ENCODE measurements at places on chromosomes 12 and 14.

DNA sequence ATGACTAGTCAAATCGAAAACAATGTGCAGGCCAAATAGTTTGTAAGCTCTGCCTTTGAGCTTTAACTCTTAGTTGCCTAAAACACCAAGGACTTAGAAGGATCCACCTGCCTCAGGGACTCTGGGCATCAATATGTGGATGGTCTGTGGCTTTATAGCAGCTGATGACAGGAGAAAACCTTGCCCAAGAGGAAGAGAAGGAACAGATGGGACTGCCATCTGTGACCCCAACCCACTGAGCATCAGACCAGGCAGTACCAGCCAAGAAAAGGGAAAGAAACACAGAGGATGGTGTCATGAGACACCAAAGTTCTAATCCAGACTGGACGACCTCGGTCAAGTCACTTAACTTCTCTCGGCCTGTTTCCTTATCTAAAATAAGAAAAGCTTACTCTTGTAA, 12.7 kb downstream of the TGFB3 start:
- DNase-seq: no peak

- DNase-seq: no peak
Observed at GRCh38 chr12:103012884-103013283, 55.4 kb downstream of the ASCL1 start.

- DNase-seq: no peak
Observed at GRCh38 chr12:120579179-120579578, 2.0 kb downstream of the POP5 start.

DNA sequence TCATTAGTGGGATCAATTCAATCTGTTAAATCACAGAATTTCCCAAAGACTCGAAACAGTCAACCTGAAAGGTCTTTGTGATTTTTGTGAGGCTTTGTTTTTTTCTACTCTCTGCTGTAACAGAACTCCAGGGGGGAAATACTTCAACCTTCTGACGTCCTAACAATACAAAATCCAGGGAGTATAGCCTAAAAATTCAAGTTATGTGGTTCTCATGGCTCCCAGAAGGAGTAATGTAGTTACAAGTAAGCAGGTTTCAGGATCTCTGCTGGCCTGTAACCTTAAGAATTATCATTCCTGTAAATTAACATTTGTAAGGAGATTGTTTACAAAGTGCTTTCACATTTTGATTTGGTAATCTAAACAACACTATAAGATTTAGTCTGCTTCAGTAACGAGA, 39.9 kb downstream of the VEZT start:
- no peak for DNase-seq

- DNase-seq: no peak
Observed at GRCh38 chr12:76042147-76042546, 10.6 kb upstream of the PHLDA1 start.

DNA sequence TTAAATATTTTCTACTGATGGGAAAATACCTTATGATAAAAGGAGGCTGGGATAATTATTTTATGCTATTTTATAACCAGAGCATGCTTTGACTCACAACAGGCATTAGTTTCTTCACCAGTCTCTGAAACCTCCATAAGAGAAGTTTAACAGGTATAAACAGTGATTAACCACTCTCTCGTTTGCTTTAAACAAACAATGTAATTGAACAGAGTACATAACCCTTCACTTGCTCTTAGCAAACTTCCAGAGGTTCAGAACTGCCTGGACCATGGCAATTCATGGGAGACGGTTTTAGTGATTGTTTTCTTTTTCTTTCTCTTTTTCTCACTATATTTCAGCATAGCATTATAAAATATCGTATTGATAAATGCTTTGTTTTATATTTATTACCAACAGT, 35.3 kb downstream of the CFAP251 start:
- DNase-seq: no peak

DNA sequence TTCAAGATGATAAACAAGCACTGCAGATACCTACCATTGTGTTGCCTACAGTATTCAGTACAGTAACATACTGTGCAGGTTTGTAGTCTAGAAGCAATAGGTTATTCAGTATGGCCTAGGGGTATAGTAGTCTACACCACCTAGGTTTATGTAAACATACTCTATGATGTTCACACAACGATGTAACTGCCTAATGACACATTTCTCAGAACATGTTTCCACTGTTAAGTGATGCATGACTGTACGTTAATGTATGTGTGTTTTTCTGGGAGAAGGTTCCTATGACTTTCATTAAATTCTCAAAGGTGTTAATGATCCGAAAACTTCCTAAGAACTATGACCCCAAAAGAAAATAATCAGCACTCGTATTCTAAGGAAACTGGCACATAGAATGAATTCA, 20.9 kb upstream of the CALM1 start:
- DNase-seq: no peak

GRCh38 chr12:12585115-12585863, 22.6 kb upstream of the DUSP16 start:
- no peak for DNase-seq

- no peak for DNase-seq
Observed at GRCh38 chr12:84910549-84911241, 1.9 kb downstream of the SLC6A15 start.

DNA sequence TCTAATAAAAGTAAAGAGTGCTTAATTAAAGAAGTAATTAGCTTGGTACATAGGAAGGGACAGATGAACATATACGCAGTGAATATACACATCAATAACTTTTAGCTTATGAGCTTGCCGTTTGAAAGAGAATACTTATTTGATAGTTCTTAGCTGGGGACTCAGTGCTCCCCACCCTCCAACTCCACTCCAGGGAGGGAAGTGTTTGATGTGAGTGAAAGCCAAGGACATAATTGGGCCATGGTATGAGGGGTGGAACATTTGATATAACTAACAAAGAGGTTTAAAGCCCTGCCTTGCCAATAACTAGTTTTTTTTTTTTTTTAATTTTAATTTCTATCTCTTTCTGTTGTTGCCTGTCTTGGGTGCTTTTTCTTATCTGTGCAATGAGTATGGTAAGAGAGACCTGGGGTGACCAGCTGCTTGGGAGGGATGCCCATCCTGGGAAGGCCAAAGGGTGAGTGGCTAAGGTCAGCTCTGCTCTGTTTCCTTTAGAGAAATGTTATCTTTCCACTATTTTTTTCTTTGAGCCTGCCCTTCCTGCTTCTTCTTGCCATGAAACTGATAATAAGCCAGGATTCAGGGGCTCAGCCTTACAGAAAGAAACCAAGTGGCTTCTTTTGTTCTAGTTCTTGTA, 132.8 kb upstream of the CPSF6 start:
- DNase-seq: no peak

DNA sequence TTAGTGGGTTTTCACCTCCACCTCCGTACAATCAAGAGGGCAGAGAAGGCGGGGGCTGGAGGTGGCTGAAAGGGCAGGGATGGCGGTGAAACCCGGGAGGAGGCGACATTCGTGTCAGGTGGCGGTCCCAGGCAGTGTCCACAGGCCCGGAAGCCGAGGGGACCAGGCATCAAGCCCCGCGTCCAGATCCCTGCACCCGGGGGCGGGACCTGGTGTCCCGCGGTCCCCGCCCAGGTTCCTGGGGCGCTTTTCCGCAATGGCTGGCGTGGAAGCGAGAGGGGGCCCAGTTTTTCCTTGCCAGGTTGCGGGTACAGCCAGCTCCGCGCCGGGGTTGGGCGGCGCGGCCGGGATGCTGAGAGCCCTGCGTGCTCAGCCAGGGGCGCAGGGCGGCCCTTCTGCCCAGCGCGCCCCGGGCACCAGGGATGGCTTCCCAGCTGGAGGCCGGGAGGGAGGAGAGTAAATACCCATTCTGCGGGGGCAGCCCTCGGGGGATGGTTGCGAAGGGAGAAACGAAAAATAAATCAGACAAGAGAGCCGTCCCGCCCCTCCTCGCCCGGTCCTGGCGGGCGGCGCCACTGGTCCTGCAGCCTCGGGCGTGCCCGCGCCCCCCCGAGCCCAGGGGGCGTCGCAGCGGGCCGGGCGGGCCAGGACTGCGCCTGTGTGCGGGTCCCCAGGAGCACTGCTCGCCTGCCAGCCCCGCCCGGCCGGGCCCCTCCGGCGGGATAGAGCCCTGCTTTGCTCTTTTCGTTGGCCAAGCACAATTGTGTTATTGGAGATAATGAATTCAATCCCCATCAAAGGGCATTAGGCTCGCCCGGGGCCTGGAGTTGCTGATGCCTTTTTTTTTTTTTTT, 11.5 kb downstream of the FOXA1 start:
- no peak for DNase-seq

- no peak for DNase-seq
Observed at GRCh38 chr12:22306311-22306710, 28.2 kb downstream of the ST8SIA1 start.

- DNase-seq: no peak
Observed at GRCh38 chr14:66998013-66998412, 191.2 kb upstream of the GARIN2 start.

GRCh38 chr12:116601933-116602810, 43.0 kb downstream of the MAP1LC3B2 start:
- DNase-seq: no peak

DNA sequence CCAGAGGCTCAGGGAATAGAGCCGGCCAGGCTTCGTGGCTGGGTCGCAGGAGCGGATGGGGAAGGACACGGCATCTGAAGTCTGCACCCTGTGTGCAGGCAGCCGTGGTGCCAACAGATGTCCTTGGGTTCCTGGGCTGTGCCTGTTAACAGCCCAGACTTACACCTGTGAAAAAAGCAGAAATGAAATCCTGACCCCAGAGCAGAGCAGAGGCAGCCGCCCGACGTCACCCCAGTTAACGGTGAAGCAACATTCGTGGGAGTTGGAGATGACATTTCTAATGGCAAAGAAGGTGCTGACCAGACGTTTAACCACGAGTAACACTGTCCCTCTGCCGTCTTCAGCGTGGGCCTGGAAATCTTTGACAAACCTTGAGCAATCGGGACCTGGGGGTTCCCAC, 200.3 kb upstream of the DIO3 start:
- DNase-seq: no peak

GRCh38 chr12:10722905-10723746, at the start of gene YBX3:
Gene YBX3 (minus strand): TSS chr12:10723323. CDS start chr12:10723111, 212 bp downstream.
- DNase-seq: peak; percentile 57

DNA sequence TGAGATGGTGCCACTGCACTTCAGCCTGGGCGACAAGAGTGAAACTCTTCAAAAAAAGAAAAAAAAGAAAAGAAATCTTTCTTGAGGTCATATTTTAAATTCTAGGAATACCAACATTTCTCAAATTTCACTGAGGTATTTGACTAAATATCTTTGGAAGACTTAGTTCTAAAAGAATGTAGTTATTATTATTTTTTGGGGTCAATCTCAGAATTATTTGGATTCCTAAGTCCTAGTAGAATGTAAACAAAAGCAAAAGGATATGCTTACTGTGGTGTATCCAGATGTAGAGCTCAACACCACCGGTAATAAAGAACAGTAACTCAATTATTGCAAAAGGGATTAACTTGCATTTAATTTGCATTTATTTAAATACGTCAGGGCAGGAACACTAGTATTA, 25.0 kb downstream of the PRICKLE1 start:
- DNase-seq: no peak

- DNase-seq: no peak
Observed at GRCh38 chr12:113072136-113072535, 15.6 kb downstream of the DTX1 start.

DNA sequence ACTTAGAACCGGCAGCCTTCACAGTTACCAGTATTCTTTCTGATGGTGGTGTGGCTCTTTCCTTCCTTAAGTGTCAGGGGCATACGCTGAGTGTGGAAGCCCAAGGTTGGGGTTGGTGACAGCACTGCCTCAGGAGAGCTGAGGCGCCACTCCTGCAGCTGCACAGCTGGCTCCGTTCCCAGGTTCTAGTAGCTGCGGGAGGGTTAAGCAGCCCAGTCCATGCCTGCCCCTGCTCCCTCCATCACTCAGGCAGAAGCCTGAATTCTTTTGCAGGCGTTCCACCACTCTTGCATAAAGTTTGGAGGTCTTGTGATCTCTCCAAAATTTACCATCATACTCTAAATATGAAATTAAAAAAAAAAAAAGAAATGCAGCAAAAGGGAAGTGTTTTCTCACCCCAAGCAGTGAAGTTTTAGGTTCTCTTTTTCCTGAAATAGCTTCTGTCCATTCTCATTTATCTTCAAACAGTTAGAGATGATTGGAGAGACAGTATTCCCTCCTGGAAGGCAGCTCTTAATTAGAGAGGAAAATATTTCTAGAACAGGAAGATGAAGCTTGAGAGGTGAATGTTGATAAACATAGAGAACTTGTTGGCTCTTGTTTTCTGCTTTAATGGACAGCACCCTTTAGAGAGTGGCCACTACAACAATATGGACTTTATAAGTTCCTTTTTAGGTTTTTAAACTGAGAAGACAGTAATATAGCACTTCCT, 136.1 kb downstream of the FGD4 start:
- no peak for DNase-seq

DNA sequence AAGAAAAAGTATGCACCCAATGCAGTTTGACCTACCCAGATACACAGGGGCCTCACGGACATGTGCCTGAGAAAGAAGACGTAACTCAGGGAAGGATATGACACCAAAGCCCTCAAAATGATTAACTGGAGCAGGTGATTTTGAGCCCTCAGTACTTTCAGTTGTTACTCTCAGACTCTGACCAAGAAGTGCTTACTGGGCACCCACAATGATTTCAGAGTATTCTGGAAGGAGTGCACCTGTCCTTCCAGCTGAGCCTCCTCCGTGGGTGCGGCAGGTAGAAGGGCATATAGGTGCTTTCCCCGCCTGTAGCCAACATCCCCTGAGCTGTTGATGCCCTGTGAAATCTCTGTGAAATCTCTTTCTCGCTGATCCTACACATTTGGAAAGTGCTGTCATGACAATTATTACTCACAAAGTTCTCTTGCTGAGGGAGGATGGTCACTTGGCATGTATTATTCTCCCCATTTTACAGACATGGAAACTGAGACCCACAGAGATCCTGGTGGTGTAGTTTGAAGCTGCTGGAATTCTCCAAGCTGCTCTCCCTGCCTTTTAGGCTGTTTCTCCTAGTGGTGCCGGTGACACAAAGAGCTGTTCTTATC, 154.3 kb upstream of the CCND2 start:
- no peak for DNase-seq

DNA sequence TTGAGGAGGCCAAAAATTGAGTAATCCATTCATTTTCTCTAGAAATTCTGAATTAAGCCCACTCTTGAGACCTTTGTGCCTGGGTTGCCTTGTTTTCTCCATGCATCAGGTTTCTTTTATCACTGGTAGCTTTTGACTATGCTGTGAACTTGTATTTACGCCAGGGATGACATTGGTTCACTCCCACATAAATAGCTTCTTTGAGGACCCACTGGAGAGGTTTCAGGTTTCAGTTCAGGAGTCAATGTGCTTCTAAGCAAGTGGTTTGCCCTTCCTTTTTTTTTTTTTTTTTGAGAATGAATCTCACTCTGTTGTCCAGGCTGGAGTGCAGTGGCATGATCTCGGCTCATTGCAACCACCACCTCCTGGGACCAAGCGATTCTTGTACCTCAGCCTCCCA, 10.2 kb upstream of the SLC17A8 start:
- no peak for DNase-seq

GRCh38 chr14:50967103-50967502, 22.8 kb upstream of the PYGL start:
- no peak for DNase-seq

- no peak for DNase-seq
Observed at GRCh38 chr14:65833267-65833880, 420.8 kb downstream of the FUT8 start.

- no peak for DNase-seq
Observed at GRCh38 chr12:18849080-18849479, 111.2 kb downstream of the CAPZA3 start.
